ENCODE measurements at places on chromosomes 16 and 17. TPM values are rescaled to one million over a fixed set of nuclear protein-coding genes. Genes with fewer than 3 reads are reported as not detected.

The SLC4A1 gene
- total RNA-seq: not detected

The PLXDC1 gene
- not detected for total RNA-seq

The ZNF48 gene
- 9.5 TPM for total RNA-seq

The ZPBP2 gene
- total RNA-seq: not detected

The ARHGAP44 gene
- 1.3 TPM for total RNA-seq

All from airway epithelial cell (primary cell).